ENCODE measurements at places on chromosomes 1 and 21.

DNA sequence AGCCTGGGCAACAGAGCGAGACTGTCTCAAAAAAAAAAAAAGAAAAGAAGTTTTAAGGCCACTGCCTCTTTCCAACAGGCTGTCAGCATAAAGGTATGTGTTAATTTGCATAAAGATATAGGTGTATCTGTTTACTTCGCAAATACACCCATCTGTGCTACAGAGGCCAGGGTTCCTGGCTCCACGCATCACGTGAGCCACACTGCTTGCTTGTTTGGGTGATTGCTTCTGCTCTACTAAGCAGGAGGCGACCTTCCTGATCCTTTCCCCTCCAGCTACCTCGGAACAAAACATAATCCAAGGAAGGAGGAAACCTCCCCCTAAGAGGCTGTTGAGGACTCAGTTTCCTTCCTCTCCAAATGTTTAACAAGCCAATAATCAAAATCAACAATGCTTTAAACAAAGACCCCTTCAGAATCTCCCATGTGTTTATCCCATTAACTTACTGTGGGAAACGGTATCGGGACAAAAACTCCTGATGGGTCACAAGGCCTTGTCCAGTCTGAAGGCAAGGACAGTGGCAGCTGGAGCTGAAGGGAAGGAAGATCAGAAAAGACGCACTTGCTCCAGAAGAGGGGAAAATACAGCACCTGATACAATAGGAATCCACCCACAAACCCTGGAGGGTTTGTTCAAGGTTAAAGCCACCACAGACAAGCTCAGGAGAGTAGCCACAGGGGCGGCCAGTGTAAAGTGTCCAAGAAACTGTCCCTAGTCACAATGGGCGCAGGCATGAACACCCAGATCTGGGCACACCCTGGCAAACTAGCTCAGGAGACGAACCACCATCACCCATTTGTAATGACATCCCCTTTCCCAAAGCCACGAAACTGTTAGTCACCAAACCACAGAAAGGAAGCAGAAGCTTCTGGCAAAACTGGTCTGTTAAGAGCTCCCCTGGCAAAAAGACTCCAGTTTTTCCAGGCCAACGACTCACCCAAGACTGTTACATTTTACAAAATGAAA lies 17.2 kb downstream of the CTNNBIP1 start:
- peak; percentile 79 for DNase-seq

DNA sequence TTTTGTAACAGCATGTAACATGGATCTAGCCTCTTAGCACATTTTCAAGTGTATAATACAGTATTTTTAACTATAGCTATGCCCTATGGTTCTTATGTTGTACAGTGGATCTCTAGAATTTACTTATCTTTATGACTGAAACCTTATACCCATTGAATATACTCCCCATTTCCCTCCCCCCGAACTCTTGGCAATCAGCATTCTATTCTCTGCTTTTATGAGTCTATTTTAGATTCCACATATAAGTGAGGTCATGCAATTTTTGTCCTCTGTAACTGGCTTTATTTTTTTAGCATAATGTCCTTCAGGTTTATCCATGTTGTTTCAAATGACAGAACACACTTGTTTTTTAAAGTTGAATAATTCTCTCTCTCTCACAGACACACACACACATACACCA lies 3.1 kb upstream of the GBP6 start:
- no peak for DNase-seq

GRCh38 chr21:42003051-42003461 lies 7.1 kb downstream of the ZBTB21 start:
- no peak for DNase-seq

DNA sequence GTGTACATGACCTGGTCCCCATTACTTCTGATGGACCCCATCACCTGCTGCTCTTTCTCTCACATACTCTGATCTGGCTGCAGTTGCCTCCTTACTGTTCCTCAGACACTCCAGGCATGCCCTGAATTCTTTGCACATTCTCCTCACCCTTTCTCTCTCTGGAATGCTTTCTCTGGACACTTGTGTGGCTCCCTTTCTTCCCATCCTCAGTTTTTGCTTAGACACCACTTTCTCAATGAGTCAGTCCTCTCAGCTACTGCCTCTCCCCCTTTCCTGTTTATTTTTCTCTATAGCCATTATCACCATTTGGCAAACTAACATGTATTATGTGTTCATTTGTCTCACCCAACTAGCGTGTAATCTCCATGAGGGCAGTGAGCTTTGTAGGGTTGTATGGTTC lies 28.1 kb downstream of the PLXNA2 start:
- peak; percentile 45 for DNase-seq

GRCh38 chr1:70353601-70354331 lies 756 bp downstream of the ANKRD13C start:
- peak; percentile 80 for DNase-seq

GRCh38 chr1:57623039-57623790 lies 199.4 kb upstream of the DAB1 start:
- no peak for DNase-seq

- peak; percentile 32 for DNase-seq
Measured at GRCh38 chr1:16077406-16078245, 4.2 kb upstream of the FAM131C start.

GRCh38 chr1:169860750-169861149 lies 32.9 kb downstream of the SCYL3 start:
- no peak for DNase-seq

DNA sequence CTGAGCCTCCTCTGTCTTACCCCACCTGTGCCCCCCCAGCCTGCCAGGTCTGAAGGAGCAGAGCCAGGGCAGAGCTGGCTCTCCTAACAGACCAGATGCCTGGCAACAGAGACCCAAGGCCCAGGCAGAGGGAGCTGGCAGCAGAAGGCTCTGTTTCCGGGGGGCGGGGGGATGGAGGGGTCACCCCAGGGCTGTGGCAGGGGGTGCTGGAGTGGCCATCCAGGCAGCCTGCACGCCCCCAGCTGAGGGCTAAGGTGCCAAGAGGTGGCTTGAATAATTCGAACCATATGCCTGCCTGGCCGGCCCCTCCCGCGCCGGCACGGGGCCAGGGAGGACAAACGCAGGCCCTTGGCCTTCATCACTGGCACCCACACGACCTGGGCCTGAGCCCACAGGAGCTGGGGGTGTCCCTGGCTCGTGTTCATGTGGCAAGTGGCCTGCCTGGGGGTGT lies 16.0 kb upstream of the PLEKHG5 start:
- DNase-seq, result peak; percentile 38

- no peak for DNase-seq
Measured at GRCh38 chr1:110800079-110800478, 72.9 kb upstream of the CD53 start.

DNA sequence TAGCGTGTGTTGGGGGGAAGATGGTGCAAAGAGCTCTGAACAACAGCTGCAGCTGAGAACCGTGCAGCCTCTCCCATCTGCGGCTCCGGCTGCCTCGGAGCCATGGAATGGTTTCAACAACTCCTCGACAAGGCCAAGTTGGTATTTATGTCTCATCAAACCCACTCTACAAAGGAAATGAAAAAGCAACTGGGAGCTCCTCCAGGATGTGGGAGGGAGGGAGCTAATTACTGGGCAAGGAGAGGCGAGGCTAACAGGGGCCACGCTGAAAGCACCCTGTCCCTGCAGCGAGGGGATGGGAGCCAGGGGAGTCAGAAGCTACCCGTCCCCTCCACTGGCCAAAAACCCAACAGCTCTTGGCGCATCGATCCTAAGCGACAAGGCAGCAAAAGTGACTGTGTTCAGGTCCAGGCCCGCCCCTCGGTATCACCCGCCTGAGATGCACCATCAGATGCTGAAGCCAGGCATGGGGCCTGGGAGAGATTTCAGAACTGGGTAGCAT lies 63.1 kb downstream of the ACOT7 start:
- DNase-seq, result peak; percentile 64

- DNase-seq, result no peak
Measured at GRCh38 chr1:201648907-201649721, 110.2 kb downstream of the NAV1 start.

- no peak for DNase-seq
Measured at GRCh38 chr1:44237721-44238457, 24.6 kb downstream of the DMAP1 start.

GRCh38 chr1:179083533-179083932 lies 1.7 kb downstream of the TOR3A start:
- no peak for DNase-seq

GRCh38 chr1:214305164-214305751 lies 24.3 kb downstream of the SMYD2 start:
- DNase-seq, result no peak

DNA sequence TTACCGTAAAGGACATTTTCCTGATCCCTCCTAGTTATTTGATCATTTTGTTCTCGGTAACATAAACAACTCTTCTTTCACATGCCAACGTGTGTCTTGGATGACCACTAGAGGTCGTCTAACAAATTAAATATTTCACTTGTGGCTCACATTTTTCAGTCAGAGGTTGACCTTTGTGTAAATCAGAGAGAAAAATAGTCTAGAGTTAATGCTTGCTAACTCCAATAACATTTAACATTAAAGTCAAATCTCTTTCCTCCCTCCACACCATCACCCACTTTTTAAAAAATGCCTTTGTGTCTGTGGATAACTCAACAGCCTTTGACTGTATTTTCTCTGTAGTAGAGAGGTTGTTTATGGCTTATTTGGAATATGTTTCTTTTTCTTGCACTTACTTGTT lies 220.5 kb upstream of the B3GALT2 start:
- peak; percentile 76 for DNase-seq

- DNase-seq, result no peak
Measured at GRCh38 chr1:197394831-197395608, 127.0 kb downstream of the CRB1 start.

GRCh38 chr1:53330819-53331218 lies 2.9 kb upstream of the LRP8 start:
- no peak for DNase-seq

- no peak for DNase-seq
Measured at GRCh38 chr1:155128755-155129473, 1.2 kb downstream of the EFNA1 start.

- DNase-seq, result no peak
Measured at GRCh38 chr1:91499904-91500755, 521 bp upstream of the CDC7 start.

DNA sequence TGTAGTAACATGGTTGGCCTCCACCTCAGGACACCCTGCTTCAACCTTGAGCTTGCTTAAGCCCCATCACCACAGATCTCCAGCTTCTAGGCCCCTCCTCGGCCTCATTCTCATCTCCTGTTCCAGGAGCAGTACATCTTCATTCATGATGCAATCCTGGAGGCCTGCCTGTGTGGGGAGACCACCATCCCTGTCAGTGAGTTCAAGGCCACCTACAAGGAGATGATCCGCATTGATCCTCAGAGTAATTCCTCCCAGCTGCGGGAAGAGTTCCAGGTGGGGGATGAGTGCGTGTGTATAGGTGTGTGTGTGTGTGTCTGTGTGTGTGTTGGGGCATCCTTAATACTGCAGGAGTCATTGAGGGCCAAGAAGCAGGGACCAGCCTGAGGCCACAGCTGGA lies 79.6 kb downstream of the PTPRU start:
- DNase-seq, result no peak

DNA sequence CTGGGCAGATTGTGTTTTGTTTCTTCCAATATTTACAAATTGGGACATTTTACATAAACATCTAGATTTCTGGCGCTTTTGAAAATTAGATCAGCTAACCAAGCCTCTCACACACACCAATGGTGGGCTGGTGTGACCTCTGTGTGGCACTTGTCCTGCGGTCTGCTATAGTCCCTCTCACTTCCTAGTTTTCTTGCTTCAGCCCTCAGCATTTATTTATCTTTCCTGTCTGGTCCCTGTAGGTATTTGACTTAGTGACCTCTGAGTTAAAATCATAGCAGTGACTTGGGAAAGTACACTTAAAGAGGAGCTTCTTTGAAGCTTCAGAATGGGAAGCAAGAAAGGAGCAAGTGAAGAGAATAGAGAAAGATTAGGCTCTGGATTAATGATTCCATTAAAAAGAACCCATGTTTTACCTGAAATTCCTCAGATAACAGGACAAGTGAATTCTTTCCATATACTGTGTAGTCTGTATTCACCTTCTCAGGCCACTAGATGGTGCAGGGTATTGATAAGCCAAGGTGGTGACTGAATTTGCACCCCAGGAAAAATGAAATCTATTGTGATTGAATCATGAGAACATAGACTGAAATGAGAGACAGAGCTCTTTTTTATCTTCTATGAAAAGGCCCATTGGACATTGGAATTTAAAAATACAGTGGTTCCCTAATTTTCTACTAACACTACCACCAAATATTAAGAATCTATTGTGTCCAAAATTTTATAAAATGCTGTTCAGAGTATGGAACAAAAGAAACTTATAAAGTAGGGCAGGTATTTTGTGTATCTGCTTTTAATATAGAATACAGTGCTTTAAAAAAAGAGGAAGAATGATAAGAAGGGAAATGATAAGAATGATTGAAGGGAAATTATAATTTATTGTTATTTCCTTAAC lies 7.1 kb upstream of the DIPK1A start:
- DNase-seq, result no peak

DNA sequence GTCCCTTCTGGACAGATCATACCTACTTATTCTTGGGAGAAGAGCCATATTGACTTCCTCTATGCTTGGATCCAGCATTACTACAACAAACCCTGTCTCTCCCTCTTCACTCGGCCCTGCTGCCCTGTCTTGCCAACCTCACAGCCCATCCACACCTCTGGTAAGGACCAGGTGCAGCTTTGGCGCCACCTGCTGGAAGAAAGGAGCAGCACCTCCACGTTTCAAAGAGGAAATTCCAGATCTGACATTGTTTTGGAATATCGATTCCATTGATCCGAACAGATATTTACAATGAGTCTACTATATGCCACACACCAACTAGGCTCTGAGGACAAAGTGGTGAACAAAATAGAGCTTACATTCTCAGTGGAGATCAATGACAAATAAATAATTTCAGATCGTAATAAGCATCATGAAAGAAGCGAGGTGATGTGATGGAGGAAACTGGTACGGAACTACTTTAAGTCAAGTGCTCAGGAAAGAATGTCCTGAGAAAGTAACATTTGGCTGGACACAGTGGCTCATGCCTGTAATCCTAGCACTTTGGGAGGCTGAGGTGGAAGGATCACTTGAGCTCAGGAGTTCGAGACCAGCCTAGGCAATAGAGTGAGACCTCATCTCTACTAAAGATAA lies 18.7 kb downstream of the MFSD2A start:
- peak; percentile 72 for DNase-seq

DNA sequence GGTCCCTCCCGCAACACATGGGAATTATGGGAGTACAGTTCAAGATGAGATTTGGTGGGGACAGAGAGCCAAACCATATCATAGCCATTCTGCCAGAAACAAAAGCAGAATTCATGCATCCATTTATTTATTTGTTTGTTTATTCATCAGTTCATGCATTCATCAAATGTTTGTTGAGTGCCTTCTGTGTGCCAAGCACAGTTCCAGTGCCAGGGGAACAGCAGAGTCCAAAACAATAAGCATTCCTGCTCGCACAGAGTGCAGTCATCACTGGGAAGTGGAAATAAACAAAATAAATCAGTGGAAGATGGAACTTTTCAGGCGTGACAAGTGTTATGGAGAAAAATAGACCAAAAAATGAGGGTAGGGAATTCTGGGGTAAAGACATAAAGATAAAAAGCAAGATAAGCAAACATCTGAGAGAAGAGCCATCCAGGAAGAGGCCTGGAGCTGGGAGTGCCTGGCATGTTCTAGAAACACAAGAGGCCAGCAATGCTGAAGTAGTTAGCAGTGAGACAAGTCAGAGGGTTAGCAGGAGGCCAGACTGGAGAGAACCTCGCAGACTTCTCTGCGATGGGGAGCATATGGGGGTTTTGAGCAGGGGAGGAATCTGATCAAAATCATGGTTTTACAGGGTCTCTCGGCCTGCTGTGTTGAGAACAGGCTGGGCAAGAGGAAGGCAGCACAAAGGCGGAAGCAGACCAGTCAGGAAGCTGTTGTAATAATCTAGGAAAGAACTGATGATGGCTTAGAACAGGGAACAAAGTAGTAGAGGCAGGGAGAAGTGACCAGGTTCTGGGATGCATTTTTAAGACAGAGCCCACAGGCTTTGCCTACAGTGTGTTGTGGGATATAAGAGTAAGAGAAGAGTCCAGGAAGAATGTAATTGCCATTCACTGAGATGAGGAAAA lies 113.2 kb downstream of the GLUL start:
- DNase-seq, result no peak

Data from fibroblast of the aortic adventitia (primary cell).